ENCODE measurements at places on chromosomes 16 and 17. TPM values are rescaled to one million over a fixed set of nuclear protein-coding genes. Genes with fewer than 3 reads are reported as not detected.
A peak's percentile ranks its signal among the peaks of the same experiment; 100 is the strongest.

The PSME3IP1 gene
- 38.8 TPM for total RNA-seq

The PTX4 gene
- total RNA-seq: not detected

The ITGAL gene
- total RNA-seq: 1.9 TPM

DNA sequence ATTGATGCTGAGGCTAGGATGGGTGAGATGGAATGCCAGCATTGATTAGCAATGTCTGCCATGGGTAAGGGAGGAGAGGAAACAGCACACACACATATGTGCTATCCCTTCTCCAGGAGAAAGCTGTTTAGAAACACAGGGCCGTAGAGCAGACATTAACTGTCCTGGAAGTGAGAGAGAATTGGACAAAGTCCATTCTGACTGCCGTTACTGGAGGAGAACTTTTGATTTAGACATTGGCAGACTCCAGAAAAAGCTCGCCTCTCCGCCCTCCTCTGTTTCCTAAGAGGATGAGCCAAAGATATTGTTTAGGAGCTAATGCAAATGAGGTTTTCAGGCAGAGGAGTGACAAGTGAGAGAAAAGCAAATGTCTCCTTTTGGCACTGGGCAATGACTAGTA lies 237.0 kb downstream of the HAPSTR1 start:
- DNase-seq: no peak

GRCh38 chr17:8494506-8495111 lies 58.9 kb downstream of the NDEL1 start:
- DNase-seq: no peak

The C17orf113 gene
- total RNA-seq: 1.7 TPM

GRCh38 chr16:65751622-65752521 lies 614.6 kb upstream of the CDH5 start:
- DNase-seq: no peak

DNA sequence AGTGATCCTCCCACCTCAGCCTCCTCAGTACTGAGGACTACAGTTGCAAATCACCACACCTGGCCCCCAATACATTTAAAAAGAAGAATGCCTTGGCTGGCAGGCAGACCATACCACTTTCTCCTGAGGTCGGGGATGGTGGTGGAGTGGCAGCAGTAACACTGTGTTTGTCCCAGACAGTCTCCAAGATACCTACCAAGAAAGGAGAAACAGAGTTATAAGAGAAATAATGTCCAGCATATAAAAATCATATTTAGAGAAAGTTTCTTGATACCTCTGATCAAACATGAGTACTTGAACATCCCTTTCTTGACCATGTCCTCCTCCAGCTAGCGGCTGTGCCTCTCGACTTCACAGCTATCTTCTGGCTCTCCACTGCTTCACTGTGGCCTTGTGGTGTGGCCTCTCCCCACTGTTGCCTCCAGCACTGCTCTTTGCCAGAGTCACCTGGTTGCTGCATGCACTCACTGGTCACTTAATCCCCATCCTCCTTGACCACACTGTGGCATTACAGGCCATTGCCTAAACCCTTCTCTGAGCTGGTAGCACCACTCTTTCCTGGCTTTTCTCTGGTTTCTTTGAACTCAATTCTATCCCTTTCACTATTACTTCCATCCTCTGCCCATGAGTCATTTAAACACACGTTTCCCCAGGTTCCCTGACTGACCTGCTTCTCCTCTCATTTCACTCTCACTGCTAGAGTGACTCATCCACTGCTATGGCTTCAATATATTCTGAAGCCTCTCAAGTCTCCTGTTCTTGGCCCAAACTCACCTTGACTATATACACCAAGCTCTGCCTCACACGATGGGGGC lies 45.2 kb downstream of the XPO6 start:
- no peak for DNase-seq

The C16orf95 gene
- 1.8 TPM for total RNA-seq

The OTOP3 gene
- total RNA-seq: not detected

GRCh38 chr16:80283466-80284392 lies 257.1 kb upstream of the DYNLRB2 start:
- DNase-seq: no peak

DNA sequence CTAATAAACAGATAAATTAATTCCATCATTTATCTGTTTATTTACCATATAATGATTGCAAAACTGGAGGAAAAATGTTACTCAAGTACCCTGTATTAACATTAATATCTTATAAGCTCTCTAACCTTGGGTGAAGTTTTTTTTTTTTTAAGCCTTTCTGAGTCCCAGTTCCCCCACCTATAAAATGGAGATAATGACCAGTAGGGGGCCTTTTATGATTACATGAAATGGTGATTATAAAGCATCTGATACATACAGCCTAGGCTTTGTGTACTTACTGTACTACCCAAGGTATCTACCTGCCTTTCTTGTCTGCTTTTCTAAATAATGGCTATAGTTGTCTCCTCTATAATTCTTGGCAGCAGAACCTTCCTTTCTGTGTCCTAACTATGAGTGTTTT lies 22.6 kb downstream of the LRRC36 start:
- DNase-seq: no peak

The KRT31 gene
- 197 TPM for total RNA-seq

DNA sequence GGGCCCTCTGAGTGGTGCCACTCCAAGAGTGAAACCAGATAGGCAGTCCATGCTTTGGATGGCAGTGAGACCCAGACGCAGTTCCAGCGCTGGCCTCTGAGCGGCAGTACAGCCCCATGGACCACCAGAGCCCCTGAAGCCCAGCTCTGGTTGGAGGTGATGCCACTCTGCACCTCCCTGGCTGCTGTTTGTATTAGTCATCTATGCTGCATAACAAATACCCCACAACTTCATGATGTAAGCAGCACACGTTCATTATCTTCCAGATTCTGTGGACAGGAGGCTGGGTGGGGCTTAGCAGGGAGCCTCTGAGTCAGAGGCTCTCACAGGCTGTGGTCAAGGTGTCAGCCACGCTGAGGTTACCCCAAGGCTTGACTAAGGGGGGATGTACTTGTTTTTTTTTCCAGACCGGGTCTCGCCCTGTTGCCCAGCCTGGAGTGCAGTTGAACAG lies 5.1 kb upstream of the NME4 start:
- peak; percentile 90 for DNase-seq

GRCh38 chr17:60102632-60103096 lies 23.9 kb upstream of the HEATR6 start:
- DNase-seq: no peak
